ENCODE measurements at places on chromosomes 6 and 20.

DNA sequence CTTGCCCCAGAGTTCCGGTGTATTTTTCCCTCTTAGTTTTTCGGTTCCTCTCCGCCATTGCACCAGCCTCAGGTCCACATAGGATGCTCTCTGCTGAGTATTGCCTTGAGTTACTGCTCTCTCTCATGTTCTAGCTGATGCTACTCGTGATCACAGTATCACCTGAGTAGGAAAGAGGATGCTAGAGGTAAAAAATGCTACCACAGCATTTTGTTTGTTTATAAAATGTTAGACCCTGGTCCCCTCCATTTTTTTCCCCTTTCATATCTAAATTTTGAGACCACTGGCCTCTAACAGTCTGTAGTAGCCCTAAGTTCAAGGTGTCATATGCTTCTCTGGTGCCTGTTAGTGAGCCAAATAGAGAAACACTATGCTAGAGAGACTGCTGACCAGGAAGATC is 175.5 kb downstream of the OR2B2 start:
- no peak for DNase-seq

DNA sequence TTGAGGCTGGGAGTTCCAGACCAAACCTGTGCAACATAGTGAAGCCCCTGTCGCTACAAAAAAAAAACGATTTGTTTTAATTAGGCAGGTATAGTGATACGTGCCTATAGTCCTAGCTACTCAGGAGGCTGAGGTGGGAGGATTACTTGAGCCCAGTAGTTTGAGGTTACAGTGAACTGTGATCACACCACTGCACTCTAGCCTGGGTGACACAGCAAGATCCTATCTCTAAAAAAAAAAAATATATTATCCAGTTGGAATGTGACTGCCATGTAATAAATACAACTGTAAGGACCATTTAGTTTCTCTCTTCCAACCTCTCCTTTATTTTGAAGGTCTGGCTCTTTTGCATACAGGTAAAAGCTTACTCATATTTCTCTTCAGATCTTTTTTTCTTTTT is 571.5 kb downstream of the UTRN start:
- no peak for DNase-seq

DNA sequence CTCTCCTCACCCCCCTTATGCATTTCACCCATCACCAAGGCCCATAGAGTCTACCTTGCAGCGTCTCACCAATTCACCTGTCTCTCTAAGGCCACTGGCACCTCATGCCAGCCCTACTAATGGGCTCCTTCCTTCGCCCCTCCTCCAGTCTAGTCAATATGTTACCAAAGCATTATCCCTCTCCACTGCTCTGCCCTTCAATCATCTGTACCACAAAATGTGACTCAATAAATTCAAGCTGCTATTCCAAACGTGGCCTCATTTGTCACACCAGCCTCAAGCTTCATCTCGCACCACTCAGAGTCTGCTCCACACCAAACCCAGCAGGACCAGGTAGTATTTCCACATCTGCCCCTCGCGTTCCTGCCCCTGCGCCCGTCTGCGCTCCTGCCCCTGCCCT is 21.8 kb upstream of the RPS6KA2 start:
- no peak for DNase-seq

DNA sequence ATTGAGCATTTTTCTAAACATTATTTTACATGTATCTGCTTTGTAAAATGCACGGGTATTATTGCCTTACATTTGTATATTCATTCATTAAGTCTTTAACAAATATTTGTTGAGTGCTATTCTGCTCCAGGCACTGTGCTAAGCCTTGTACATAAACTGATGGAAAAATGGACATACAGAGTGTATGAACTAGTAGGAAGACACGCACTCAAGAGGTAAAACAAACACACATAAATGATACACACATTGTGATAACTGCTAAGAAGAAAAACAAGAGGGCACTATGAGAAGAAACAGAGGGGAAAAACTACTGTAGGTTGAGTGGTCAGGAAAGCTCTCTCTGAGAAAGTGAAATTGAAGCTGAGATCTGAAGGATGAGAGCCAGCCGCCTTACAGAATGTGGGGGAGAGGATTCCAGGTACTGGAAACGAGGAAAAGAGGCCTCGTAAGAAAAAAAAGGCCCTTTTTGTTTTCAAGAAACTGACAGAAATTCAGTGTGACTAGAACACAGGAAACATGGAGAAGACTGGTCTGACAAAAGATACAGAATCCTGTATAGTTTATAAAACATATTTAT is 117.5 kb downstream of the EYA4 start:
- DNase-seq, result no peak

- DNase-seq, result no peak
Observed at GRCh38 chr6:109420751-109421150, 19.7 kb downstream of the PPIL6 start.

DNA sequence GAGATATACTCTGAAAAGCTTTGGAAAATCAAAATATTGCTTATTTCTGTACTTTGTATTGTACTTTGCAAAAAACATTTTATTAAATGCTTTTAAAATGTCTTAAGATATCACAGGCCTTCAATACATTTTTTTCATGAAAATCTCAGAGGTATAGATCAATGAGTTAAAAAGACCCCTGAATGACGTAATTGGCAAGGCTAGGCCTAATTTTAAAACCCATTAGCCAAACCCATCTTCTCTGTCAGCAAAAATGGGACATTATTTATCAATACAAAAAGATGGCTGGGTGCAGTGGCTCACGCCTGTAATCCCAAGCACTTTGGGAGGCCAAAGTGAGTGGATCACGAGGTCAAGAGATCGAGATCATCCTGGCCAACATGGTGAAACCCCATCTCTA is 84.8 kb upstream of the PAK5 start:
- DNase-seq, result no peak

- DNase-seq, result no peak
Observed at GRCh38 chr6:150229436-150230163, 86.8 kb downstream of the PPP1R14C start.

GRCh38 chr6:44826025-44826676 is 438.6 kb downstream of the CDC5L start:
- DNase-seq, result no peak

- DNase-seq, result no peak
Observed at GRCh38 chr20:62243106-62243505, 4.8 kb downstream of the OSBPL2 start.

DNA sequence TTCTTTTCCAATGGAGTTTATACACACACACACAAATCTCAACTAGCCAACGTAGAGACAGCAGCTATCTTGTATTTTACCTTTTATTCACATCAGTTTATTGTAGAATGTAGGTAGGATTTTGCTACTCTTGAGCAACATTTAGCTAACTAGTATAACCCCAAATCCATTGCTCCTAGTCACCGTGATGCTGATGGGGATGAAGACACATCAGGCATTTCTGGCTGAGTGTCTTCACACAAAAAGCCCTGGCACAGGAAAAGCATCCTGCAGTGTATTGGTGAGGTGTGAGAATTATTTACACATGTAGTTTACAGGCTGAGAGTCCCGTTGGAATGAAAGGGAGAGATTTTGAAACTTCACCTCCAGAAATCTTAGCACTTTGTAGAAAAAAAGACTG is 65.9 kb upstream of the FBXL4 start:
- DNase-seq, result no peak

- DNase-seq, result no peak
Observed at GRCh38 chr6:158332237-158332636, 20.0 kb downstream of the TULP4 start.

Data from HL-60 (cell line).